SHP77 (cell line): ENCODE measurements at places on chromosomes 3 and 15.

DNA sequence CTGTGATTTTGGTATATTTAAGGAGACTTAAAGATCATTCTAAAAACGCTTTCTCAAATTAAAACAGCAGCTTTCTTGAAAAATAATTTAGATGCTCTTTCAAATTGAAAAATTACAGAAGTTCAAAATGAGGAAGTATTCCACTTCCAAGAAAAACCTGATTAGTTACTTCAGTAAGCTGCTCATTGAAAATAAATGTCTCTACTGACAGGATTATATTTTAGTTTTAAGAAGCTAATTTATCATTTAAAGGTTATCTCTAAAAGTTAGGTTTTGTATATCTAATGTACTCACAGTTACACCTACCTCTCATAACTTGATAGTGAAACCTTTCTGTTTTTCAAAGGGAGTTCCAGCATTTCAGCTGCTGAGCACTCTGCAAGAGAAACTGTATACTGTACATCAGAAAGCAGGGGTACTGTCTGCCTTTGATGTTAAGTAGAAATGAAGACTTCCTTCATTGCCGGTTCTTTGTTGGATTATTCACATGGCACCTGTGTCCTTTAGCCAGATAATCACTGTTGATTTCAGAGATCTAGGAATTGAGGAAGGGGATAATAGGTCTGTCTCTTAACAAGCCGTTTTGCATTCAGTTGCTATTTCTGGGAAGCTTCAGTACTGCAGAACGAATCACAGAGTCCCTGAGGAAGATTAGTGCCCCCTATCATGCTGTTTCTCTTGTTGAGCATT lies 161.6 kb downstream of the TCF12 start:
- no peak for DNase-seq

DNA sequence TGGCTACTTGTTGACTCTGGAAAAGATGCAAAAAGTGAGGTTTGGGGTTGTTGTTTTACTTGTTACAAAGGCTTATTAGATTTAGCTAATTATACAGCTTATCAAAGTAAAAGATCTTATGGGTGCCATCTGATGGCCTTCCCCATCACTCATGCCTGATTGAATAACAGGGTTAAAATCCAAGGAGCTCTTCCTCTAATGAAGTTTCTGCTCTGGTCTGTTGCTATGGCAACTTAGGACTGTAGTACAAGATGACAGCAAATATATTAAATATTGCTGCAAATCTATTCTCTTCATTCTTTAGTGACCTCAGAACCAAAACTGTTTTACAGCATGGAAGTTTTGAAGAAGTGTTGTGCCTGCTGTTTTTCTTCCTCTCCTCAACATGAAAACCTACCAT lies 45.6 kb upstream of the SRGAP3 start:
- DNase-seq, result no peak

DNA sequence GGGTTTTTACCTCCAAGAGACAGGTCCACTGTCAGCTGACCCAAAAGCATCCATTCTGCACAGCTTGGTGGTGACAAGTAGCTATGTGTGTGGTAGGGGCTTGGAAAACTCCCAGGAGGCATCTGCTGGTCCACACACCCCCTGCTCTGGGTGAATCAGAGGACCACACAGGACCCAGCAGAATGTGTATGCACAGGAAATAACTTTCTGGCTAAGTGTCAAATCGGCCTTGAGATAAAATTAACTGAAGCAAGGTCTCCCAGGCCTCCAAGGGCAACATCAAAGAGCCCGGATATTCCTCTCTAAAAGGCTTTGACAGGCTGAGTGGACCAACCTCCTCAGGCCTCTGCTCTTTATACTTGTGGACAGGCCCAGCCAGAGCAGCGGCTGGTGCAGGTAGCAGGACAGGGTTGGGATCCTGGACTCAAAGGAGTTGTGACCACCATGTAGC lies 66.5 kb downstream of the CTNNB1 start:
- DNase-seq, result no peak

DNA sequence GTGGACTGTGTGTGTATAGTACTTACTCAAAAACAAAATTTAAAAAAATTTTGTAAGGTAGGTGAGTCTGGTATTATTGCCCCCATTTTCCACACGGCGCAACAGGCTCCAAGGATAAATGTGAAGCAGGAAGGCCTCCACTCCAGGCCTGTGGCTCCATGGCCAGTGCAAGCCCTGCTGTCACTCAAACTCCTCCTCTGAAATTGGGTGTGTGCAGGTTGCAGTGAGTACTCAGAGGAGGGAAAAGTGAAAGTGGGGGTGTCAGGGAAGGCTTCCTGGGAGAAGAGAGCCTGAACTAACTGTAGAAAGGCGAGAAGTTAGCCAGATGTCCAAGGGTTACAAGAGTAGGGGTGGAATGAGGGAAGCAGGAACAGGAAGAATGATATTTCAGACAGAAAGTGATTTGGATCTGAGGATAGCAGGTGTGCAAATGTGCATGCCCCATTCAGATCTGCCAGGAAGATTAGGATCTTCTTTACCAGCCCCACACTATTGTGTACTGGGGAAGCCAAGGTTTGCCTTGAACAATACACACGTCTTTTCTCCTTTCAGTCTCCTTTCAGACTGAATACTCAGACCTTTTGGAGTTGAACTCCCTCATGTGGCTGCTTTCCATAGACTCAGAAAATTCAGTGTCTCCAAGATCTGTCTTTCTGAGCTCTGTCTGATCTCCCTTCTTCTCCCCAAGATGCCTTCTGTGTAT lies 48.7 kb upstream of the RYK start:
- DNase-seq, result no peak

DNA sequence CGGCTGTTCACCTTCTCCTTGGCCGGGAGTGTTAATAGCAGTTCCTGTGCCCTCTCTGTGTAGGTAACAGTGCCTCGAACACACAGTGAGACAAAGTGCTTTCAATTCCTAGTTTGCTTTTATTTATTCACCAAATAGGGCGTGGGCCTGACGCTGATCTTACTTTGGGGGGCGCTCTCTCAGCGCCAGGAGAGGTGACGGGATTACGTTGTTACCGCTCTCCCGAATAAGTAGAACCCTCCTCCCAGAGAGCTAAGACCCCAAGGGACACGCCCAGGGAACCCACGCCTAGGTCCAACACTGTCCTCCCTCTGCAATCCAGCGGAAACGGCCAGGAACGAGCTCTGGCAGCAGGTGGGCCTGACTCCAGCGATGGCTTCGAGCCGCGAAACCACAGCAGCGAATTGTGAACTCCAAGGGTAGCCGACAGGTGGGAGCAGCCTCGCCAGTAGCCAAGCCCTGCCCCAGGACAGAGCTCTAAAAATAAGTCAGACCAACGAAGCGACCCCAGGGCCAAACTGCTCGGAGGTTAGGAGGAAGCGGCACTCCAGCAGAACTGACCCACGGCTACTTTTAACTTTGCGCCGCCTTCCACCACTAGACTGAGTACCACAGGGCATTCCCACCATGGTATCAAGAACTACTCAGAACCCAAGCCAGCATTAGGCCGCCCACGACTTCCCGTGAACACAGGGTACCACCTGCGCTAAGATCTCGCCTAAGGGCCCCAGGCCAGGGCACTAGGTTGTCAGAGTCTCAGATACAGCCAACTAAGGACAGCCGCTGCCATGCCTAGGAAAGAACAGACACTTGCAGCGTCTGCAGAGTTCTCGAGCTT lies 1.6 kb upstream of the SIN3A start:
- peak; percentile 42 for DNase-seq

GRCh38 chr3:11583638-11584046 lies 60.1 kb downstream of the VGLL4 start:
- no peak for DNase-seq

GRCh38 chr3:123152687-123153086 lies 49.1 kb upstream of the SEC22A start:
- no peak for DNase-seq

DNA sequence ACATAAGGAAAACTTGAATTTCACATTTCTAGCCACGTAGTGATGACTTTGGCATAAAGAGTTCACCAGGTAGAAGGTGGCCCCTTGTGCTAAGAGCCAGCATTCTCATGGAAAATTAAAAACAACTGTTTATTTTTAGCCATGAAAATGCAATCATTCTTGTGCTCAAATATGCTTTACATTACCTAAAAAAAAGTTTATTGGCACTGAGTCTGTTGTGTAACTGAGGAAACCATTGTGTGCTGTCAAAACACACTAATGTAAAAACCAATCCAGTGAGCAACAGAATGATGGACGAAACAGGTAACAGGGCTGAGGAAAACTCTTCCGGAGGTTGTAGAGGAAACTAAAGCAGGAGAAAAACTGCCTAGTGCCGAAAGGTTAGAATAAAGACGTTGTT lies 287.0 kb upstream of the TMC3 start:
- no peak for DNase-seq

GRCh38 chr15:85496551-85497171 lies 116.3 kb downstream of the AKAP13 start:
- no peak for DNase-seq

DNA sequence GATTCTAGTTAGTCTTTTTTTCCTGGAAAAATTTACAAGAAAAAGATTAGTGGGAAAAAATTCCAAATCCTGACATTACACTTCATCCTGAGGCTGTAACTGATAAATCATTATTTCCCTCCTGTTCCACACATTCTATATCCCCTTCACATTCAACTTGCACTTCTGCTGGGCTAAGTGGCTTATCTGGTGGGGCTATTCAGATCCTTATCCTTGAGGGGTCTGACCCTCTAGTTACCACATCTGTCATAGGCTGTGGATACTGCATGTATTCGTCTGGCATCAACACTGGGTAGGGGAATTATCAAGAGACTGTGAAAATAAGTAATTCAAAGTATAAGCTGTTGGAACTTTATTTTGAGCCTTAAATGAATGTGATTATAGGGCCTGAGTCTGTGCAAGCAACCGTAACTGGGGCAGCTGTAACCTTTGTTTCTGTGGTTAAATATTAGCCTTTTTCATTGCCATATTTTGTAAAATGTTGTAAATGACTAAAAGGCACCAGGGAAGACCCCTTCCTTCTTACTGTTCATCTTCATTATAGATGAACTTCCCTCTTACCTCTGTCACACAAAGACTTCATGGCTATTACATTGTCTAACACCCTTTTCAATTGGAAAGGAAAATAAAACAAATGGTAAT lies 28.0 kb upstream of the TEX9 start:
- no peak for DNase-seq

- no peak for DNase-seq
Measured at GRCh38 chr3:101638261-101638745, 38.6 kb downstream of the ZBTB11 start.

DNA sequence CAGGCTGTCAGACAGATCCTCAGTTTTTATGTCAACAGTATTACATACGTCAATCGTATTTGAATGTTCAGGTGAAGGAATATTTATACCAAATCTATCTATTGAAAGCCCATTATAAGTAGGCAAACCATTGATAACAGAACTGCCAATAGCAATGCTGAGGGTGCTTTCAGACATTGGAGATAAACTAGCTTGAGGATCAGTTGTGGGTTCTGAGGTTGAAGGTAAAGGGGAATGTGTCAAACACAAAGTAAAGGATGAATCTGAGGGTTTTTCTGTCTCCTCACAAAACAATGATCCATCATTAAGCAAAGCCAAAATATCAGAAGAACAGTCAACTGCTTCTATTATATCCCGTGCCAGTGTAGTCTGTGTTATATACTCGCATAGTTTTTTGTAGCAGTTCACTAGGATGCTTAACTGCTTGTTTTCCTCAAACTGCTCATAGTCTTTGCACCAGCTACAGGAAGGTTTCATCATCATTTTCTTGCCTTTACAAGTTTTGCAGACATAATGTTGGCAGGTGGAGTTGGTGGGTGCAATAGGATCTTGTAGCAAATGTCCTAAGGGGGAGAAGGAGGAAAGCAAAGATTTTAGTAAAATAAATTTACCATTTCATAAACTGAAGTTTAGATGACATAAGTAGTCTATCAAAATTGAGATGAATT lies 43.8 kb downstream of the MSL2 start:
- DNase-seq, result no peak

DNA sequence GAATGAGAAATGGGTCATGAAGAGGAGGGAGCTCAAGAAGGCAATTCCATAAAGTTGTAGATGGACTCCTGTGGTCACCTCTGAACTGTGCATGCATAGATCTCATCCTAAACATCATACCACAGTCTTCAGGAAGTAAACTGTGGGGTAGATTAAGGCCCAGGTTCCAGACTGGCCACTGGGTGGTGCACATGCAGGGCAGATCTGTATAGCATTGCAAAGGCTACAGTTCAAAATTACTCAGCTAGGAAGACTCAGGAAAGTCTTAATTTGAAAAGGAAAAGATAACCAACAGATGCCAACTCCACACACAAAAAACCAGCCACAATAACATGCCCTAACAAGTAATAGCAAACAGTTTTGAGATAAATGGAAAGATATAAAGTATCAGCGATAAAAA lies 20.3 kb downstream of the KY start:
- no peak for DNase-seq

DNA sequence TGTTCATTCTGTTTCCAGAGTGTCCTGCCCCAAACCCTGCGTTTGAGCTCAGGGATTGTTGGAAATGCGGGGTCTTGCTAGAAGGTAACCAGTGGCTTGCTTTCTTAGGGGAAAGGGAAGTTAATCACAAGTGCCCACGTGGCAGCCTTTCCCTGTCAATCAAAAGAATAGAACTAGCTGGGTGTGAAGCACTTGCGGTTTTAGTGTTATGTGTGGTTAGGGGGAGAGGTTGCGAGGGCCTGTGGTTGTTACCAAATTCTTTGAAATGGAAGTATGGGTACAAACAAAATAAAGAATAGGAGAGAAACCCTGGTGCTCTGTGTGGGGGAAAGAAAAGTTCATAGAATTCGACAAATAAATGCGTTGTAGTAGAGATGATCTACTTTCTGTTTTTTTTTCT lies 67.6 kb downstream of the FNDC3B start:
- no peak for DNase-seq

DNA sequence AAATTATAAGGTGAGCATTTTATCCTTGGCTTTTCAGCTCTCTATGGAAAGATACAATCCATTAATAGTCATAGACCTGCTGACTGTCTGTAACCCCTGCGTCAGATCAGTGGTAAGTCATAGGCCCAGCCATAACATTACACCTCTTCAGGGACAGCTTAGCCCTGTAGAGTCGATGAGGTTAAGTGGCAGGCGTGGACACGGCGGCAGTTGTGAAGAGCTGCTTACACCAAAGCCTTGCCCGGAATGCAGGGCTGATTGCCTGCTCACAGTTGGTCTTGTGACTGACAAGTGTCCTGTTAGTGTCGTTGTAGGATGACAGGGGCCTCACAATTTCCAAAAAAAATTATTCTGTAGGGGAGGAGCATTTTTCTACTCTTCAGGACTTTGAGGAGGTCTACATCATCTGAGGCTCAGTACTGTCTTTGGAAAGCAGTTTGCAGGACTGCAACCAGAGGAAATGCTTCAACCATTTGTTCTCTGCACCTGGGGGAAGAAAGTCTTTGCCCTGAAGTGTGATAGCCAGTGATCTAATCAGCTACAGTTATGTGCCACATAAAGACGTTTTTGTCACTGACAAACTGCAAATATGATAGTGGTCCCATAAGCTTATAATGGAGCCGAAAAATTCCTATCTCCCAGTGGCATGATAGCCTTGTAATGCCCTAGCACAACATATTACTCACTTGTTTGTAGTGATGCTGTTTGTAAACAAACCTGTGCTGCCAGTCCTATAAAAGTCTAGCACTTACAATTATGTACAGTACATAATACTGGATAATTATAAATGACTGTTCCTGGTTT lies 14.9 kb upstream of the SELENOT start:
- DNase-seq, result no peak

- DNase-seq, result peak; percentile 13
Measured at GRCh38 chr3:128486681-128487537, 6.1 kb downstream of the GATA2 start.
